ENCODE measurements at places on chromosomes 4 and X.
A peak's percentile ranks its signal among the peaks of the same experiment; 100 is the strongest.

DNA sequence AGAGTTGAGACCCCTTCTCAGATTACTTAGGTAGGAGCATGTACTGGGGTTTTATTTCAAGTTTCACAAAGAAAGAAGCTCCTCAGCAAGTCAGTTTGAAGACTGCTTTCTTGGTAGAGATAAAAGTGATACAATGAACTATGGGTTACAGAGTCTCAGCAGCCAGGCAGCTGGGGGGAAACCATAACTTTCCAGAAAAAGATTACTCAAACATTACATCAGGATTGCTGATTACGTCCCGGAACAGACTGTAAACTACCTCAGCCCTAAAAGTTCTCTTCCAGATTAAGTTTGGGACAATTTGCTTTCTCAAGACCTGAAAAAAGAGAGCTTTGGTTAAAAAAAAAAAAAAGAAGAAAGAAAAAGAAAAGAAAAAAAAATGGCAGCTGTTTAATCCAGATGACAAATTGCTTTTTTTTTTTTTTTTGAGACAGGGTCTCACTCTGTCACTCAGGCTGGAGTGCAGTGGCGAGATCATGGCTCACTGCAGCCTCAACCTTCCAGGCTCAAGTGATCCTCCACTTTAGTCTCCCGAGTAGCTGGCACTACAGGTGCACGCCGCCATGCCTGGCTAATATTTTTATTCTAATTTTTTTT, 16.6 kb downstream of the SAT1 start:
- no peak for DNase-seq

DNA sequence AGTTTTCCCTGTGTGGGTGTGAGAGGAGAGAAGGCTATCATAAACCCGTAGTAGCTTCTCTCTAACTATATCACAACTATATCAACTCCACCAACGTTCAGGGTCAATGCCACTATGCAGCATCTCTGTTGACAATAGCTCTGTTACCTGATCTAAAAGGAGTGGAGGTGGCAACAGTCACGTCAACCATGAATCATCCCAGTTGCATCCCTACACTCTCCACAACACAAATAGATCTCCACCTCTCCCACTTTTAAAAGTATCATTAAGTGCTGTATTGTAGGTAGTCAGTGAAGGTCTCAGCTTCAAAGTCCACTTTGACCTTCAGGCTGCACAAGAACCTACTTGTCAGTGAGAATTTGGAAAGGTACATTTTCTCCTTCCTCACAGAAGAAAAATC, 600.5 kb upstream of the GRIA3 start:
- no peak for DNase-seq

- no peak for DNase-seq
Measured at GRCh38 chr4:101125045-101125942, 222.0 kb downstream of the PPP3CA start.

- no peak for DNase-seq
Measured at GRCh38 chr4:21921526-21922180, 26.9 kb downstream of the KCNIP4 start.

- DNase-seq = no peak
Measured at GRCh38 chr4:3013839-3014350, 50.5 kb downstream of the GRK4 start.

DNA sequence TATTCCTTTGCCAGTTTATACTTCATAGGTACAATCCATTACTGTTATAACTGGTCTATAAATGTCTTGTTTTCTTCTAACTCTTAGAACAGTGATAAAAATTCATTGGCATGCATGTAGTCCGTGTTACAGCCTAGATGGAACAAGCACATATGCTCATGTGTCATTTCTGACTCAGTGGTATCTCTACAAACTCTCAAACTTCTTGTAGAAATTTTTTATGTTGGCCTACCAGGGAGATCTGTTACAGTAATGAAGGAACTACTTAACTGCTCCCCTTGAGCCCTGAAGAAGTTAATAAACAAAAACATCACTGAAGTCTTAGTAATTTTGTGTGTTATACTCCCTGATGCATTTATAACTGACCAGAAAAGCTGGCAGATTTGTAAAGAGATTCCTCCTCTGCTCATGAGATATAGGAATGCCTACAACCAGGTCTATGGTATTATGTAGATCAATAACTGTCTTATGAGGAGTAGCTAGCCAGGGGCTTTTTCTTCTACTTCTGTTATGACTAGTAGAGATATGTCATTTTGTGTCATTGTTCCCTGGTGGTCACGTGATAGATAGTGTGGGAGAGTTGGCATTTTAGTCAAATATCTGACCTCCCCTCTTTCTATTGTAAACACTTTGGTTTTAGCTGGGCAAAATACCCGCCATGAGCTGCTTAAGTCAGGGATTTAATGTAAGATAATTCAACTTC, 53.7 kb upstream of the FAAH2 start:
- DNase-seq = no peak

DNA sequence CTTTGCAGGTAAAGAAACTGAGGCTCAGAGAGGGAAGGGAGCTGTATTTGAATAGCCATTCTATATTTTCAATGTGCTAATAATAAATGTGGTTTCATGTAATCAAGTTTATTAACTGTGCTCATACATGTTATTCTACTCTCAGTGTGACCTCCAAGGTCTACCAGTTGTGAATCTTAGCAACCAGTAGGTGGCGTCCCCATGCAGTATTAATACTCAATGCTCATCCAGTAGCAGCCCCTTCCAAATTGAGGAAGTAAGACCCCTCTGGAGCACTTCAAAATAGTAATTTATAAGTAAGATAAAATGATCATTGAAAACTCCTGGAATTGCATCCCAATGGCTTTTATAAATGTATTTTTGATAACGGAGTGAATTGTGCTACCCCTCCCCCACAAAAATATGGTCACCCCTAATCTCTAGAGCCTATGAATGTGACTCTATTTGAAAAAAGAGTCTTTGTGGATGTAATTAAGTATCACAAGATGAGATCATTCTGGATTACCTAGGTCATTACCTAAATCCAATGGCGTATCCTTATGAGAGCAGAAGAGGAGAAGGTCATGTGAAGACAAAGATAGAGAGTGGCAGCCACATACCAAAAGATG, 20.4 kb upstream of the SEPSECS start:
- peak; percentile 21 for DNase-seq

- DNase-seq = no peak
Measured at GRCh38 chr4:74230902-74231499, 73.1 kb downstream of the MTHFD2L start.

DNA sequence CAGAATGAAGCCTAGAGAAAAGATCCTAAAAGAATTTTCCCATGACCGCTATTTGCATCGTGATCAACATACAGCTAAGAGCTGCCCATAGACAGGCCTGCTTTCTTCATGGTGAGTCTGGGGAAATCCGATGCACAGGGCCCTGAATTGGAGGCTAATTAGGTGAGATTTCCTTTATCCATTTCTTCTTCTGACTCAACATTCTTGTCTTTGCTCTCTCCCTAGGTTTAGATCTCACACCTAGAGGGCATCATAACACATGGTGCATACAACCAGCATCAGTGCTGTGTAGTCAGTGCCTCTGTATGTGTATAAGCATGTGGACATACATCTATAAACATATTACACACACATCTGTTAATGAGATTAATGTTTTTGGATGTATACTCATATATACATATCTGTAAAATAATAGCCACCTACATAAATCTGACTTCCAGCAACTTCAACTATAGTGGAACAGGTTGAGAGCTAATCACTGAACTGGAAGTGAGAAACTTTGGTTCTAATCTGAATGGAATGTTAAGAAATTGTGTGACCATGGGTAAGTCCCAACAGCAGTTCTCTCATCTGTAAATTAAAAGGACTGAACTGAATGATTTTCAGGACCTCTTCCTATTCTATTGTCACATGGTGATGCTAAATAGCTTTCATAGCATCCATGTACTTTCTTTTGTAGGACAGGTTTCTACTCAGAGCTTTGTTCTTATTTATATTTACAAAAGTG, 17.5 kb downstream of the GATB start:
- no peak for DNase-seq

- no peak for DNase-seq
Measured at GRCh38 chrX:28888416-28888815, 301.2 kb downstream of the IL1RAPL1 start.

- no peak for DNase-seq
Measured at GRCh38 chrX:7503251-7503650, 339.7 kb upstream of the VCX start.

DNA sequence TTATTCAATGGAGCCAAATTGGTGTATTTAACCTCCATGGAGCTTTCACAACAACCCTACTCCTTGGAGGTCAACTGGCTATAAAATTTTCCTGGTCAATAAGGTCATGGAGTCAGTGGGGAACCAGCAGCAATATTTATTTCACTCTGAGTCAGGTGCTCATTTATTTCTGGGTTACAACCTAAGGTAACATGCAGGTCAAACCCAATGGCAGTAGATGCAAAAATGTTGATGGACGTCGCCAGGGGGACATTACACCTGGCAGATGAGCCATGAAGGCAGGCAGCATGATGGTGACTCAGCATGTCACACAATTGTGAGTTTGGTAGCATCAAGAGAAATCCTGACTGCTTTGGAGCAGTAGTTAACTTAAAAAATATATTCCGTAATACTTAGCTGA, 514.1 kb downstream of the IL15 start:
- DNase-seq = no peak

- no peak for DNase-seq
Measured at GRCh38 chr4:158786121-158786601, 17.3 kb downstream of the FNIP2 start.

GRCh38 chr4:73341454-73341853, 62.6 kb upstream of the ALB start:
- DNase-seq = peak; percentile 19

DNA sequence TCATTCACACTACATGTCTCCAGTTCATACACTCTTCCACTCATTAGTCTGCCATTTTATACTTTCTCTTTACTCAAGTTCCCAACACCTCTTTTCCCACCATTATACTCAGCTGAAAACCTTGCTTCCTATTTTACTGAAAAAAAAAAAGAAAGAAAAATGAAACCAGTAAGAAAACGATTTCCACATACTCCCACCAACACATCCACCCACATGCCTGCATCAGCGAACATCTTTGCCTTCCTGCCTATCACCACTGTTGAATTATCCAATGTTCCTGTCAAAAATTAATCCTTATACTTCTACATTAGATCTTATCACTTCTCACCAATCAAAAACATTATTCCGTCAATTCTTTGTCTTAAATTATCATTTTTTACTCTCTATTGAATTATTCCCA, 188.1 kb upstream of the FAM241A start:
- DNase-seq = no peak

GRCh38 chr4:106063009-106063408, 167.7 kb downstream of the NPNT start:
- DNase-seq = no peak

GRCh38 chrX:78322863-78323262, 4.5 kb downstream of the CYSLTR1 start:
- DNase-seq = no peak

GRCh38 chrX:44817029-44817428, 26.8 kb upstream of the DUSP21 start:
- DNase-seq = no peak

DNA sequence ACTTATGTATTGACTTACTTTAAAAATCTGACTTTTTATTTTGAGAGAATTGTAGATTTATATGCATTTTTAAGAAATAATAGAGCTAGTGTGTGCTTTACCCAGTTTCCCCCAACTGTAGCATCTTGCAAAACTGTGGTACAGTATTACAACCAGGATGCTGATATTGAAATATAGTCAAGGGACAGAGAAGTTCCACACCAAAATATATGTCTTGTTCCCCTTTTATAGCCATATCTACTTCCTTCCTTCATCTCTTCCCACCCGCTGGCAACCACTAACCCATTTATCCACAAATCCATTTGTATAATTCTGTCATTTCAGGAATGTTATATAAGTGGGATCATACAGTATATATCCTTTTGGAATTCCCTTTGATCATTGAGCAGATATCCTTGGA, 16.8 kb downstream of the KDM6A start:
- no peak for DNase-seq
